Fibroblast of villous mesenchyme (primary cell): ENCODE measurements at places on chromosomes 5 and 9. TPM values are rescaled to one million over a fixed set of nuclear protein-coding genes. Genes with fewer than 3 reads are reported as not detected.

GRCh38 chr5:167853421-167853820 lies 438.0 kb upstream of the WWC1 start:
- DNase-seq = peak; percentile 21

GRCh38 chr5:95957561-95958203 lies 4.0 kb downstream of the ELL2 start:
- no peak for DNase-seq

DNA sequence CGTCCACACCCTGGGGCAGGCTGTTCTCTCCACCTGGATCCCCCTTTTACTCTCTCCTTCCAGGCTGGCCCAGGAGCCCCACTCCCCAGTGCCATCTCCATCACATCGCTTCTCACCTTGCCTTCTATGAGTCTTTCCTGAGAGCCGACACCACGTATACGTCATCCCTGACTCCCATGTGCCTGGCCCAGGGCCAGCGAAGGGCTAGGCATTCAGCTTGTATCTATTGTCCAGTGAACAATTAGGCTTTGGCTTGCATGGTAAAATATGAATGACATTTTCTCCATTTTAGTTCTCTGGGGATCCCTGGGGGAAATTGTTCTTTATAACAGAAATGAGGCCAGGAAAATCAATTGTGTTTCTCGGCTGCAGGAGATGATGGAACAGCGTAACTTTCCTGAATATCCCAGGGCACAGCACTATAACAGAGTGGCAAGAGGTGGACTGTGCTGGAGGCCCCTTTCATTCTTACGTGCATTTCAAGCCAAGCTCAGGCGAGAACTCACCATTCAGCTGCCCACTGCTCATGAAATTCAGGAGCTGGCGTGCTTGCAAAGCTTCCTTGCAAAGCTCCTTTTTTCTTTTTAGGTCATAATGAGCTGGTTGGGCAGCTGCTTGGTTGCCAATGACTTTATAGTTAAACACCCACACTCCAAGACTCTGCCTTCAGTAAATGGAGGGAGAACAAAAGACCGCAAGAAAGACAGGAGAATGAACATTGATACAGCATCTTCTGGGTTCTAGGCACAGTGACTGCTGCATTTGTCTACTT lies 37.7 kb downstream of the NSG2 start:
- no peak for DNase-seq

RANBP3L gene
- total RNA-seq = 0.32 and 1.3 TPM in 2 replicates
